ENCODE measurements at places on chromosomes 2 and 18.

DNA sequence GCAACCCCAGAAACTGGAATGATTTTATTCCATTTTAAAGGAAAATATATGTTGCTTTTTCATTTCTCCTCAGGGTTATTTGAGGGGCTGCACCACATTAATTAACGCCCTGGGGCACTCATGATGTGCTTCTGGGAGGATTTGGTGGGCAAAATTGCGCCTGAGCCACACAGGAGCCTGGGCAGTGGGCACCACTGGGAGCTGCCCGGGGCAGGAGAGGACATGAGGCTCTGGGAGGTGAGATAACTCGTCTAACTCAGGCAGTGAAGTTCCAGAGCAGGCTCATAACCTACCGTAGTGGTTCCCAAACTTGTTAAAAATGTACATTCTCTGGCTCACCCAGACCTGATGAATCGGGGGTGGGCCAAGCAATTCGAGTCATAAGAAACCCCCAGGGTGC lies 68.3 kb downstream of the EDAR start:
- no peak for DNase-seq

- DNase-seq: no peak
Measured at GRCh38 chr18:63236921-63237846, 82.4 kb downstream of the BCL2 start.

- DNase-seq: no peak
Measured at GRCh38 chr2:203798296-203799087, 69.1 kb upstream of the CTLA4 start.

DNA sequence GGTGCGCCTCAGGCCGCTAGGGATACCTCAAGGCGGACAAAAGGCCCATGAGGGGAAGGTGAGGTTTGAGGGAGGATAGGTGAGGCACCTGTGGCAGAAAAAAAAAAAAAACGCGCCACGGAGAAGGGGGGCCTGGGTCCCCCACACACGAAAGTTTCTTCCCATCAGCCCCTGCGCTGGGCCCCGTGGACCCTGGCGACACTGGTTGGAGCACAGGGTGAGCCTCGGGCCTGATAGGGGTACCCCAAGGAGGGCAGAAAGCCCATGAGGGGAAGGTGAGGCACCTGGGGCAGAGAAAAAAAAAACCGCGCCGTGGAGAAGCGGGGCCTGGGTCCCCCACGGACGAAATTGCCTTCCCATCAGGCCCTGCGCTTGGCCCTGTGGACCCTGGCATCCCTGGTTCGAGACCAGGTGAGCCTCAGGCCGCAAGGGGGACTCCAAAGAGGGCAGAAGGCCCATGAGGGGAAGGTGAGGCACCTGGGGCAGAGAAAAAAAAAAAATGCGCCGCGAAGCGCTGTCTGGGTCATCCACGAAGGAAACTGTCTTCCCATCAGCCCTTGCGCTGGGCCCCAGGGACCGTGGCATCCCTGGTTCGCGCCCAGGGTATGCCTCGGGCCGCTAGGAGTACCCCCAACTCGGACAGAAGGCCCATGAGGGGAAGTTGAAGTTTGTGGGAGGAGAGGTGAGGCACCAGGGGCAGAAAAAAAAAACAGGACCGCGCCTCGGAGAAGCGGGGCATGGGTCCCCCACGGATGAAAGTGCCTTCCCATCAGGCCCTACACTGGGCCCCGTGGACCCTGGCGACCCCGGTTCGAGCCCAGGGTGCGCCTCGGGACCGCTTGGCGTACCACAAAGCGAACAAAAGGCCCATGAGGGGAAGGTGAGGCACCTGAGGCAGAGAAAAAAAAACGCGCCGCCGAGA lies 226.2 kb downstream of the CCDC74A start:
- DNase-seq: no peak

GRCh38 chr18:34809451-34810072 lies 99.5 kb downstream of the DTNA start:
- no peak for DNase-seq

- no peak for DNase-seq
Measured at GRCh38 chr2:156327835-156328695, 4.5 kb downstream of the NR4A2 start.

DNA sequence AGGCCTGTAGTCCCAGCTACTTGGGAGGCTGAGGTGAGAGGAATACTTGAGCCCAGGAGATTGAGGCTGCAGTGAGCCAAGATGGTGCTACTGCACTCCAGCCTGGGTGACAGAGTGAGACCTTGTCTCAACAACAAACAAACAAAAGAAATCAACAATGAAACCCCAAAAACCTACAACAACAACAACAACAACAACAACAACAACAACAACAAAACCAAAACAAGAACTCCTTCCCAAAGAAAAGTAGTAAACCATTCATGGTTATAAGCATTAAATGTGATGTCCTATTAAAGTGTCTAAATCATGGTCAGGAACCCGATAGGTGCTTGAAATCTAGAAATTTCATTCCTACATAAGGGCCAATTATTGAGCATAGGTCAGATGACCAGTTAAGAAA lies 13.5 kb upstream of the IL1R1 start:
- DNase-seq: no peak

GRCh38 chr2:217527590-217528202 lies 475.1 kb downstream of the TNS1 start:
- no peak for DNase-seq

GRCh38 chr2:141280037-141280436 lies 850.8 kb downstream of the LRP1B start:
- DNase-seq: no peak

Data from forelimb muscle (tissue), 1 donor.